ENCODE measurements at places on chromosomes 2 and 18.

GRCh38 chr2:208186465-208186864 lies 3.4 kb downstream of the C2orf80 start:
- no peak for DNase-seq

DNA sequence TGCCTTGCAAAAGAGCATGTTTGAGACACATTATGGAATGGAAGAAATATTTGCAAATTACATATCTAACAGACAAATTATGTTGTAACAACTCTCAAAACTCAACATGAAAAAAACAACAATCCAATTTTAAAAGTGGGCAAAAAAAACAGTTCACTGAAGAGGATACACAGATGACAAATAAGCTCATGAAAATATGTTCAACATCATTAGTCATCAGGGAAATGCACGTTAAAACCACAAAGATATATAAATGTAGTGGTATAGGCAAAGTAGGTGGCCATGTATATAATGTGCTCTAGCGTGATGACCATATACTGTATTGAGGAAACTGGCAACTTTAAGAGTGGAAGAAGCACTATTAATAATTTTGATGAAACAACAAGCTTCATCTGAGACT lies 220.1 kb downstream of the IRS1 start:
- peak; percentile 43 for DNase-seq

DNA sequence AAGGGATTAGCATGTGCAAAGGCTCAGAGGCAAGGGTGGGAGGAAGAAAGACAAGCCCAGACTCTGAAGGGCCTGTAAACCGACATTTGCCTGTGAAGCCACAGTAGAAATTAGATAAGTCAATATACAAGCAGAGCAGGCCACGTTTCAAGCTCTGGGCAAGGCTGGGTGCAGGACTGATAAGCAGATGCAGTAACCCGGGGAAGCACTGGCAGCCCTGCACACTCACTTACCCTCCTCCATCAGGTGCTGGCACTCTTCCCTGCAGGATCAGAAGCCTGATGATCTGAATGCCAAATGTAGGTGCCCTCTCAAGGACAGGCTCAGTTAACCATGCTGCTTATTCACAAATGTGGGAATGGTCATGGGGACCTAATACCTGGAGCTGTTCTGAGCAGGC lies 46.3 kb upstream of the RAB12 start:
- DNase-seq: no peak

DNA sequence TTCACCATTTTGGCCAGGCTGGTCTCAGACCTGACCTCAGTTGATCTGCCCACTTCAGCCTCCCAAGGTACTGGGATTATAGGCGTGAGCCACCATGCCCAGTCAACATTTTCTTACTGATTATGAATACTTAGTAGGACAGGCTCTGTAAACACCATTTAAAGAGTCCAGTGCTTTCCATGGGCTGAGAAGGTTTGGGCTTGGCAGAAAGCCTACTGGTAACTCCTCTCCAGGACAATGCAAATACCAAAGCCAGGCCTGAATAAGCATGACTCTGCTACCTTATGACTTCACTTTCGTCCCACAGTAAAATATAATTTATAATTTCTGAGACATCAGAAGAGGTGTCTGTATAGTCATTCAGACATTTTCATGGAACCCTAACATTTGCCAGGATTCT lies 60.2 kb upstream of the FAM117B start:
- peak; percentile 23 for DNase-seq

DNA sequence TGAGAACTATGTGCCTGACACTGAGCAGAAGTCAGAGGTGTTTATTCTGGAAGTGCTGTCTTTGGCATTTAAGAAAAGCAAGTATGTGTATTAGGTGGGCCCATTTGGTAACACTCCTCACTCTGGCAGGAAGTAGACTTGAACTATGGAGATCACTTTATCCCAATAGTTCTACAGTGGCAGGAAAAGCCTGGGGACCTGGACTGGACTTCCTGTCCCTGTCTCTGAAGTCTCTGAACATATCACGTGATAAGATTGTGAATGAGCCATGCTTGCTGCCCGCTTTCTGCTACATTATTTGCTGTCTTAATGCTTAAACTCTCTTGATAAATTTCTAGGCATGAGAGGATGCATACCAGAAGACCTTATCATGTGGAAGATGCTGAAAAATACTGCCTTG lies 203.7 kb downstream of the MYO3B start:
- DNase-seq: no peak

DNA sequence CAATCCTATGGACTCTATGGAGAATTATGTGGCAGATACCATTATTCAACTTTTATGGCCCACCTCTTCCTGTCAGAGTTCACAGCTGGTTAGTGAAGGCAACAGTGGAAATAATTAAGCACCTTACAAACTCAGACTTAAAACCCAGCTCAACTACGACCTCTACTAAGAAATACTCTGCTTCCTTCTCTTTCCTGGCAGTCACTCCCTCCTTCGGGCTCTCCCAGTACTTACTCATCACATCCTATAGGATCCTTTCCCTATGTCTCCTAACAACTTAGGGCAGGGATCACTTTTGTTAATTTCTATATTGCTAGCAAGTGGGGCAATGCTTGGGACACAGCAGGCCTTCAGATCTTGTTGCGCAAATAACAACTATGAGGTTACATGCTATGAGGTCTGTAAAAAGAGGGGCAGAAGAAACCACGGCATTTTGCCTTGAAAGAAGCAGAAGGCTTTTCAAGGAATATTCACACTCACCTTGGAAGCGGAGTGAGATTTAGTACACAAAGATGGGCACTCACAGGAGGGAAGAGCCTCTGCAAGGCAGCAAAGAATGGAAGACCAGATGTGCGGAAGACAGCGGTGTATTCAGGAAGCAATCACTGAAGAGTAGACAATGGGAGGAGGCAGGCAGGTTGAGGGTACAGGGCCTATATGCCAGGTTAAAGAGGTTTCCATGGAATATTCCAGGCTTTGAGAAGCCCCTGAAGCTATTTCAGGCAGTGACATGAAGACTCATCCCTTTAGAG lies 2.1 kb downstream of the STK39 start:
- DNase-seq: peak; percentile 53

- no peak for DNase-seq
Observed at GRCh38 chr2:56615760-56616159, 432.0 kb downstream of the CCDC85A start.
